AG10803 (cell line): ENCODE measurements at places on chromosomes 1 and 21.

DNA sequence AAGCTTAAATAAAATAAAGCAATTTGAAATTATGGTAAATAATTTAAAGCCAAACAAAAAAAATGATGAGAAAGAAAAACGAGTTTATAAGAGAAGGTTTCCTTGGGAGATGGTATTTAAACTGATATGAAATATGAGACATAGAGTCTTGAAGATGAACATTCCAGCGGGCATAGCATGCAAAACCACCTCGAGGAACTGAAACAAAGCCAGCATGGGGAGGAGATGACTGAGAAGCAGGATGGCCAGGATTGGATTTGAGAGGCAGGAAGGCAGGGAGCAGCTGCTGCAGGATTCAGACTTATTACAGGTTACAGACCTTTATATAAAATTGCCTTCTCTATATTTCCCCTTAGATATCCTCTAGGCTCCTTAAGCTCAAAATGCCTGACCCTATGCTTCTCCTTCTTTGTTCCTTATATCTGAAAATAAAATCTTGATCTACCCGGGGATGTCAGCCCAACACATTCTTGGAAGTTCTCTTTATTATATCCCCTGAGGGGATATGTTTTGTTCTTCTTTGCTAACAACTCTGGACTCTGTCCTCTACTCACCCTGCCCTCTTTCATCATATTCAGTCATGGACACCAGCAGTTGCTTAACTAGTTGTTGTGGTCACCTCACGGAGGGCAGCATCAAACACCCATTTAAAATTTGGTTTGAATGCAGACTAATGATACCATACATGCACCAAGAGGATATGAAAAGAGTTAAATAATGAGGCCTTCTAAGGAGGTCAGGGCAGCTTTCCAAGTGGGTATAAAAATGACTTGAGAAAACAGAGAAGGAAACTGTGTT, 719.1 kb upstream of the B3GALT2 start:
- no peak for DNase-seq

DNA sequence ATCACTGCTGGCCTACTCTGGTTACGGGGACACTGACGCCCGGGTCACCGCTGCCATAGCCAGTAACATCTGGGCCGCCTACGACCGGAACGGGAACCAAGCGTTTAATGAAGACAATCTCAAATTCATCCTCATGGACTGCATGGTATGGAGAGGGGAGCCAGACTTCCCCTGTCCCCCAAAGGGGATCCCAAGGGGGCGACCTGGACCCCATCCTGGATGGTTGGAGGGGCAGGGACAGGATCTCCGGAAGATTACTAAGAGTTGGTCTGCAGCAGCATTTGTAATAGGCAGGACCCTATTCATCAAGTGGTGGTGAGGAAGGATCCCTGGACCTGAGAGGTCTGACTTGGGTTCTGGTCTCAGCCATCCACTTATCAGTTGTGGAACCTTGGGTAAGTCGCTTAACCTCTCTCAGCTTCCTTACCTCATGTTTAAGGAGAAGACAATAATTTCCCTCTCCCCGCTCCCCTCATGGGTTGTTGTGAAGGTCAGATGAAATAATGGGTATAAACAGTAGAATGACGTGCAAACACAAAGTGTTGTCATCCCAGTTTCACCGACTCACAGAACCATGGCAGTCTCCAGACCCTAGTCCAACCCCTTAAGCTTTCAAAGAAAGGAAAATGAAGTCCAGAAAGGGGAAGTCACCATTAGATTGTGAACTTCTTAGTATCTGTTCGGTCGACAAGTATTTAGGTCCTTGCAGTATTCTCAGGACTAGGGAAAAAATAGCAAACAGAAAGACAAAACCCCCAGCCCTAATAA, 883 bp downstream of the LAMTOR2 start:
- no peak for DNase-seq

GRCh38 chr1:199042193-199042592, 403.4 kb downstream of the PTPRC start:
- no peak for DNase-seq

DNA sequence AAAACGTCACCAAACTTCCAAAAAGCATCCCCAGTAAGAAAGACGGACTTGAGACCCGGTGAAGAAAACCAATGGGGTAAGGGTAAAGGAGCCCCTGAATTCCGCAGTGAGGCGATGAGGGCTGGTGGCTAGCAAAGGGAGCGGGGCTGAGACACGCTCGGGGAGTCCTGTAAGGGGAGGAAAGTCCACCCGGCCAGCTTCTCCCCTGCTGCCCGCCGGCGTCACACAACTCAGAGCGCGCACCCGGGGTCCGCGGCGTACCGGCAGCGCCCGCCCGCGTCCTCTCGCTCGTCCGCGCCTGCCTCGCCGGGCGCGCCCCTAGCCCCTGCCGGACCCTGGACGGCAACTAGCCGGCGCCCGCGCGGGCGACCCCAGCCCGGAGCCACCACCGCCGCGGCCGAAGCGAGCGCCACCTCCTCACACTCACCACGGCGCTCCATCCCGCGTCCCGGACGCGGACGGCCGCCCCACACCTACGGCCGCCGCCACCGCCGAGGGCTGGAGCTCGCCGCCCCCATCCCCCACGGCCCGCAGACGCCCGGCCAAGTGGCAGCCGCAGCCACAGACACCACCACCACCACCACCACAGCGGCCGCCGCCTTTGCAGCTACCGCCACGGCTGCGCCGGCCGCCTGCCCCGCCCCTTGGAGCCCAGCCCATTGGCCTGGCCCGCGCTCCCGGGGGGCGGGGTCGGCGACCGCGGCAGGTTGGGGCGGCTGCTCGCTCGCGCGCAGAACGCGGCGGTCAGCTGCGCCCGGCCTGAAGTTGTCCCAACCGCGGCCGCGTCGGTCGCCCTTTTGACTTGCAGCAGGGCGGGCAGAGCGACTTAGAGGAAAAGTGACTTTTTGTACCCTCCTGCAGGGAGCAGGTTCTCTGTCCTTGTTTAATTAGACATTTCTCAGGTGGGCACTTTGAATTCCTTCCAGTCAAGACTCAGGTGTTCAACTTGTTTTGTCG, 10.0 kb upstream of the ARHGAP29 start:
- DNase-seq, result peak; percentile 57

GRCh38 chr1:101728029-101728428, 268.7 kb downstream of the OLFM3 start:
- DNase-seq, result no peak

DNA sequence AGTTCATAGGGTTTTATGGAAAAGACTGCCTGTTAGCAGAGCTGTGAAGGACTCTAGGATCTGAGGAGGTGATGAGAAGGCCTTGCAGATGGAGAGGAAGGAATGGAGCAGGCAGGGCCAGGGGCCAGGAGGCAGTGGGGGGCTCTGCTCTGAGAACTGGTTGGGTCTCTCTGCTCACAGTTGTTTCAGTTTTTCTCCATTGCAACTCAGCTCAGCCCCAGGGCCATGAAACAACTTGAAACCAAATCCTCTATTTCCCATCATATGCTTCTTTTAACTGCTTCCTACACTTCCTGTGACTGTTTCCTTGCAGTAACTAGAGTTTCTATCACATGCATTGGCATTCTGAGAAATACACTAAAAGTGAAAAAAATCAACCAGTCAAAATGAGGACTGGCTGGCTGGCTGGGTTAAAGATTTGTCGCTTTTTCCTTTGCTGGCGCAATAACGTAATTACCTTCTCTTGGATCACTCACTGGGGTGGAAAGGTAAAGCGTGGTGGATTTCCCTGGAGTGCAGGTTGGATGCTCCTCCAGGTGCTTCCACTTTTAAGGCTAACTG, 172.0 kb downstream of the CDC7 start:
- DNase-seq, result no peak

GRCh38 chr1:91997607-91998195, 32.1 kb upstream of the EPHX4 start:
- DNase-seq, result peak; percentile 52

DNA sequence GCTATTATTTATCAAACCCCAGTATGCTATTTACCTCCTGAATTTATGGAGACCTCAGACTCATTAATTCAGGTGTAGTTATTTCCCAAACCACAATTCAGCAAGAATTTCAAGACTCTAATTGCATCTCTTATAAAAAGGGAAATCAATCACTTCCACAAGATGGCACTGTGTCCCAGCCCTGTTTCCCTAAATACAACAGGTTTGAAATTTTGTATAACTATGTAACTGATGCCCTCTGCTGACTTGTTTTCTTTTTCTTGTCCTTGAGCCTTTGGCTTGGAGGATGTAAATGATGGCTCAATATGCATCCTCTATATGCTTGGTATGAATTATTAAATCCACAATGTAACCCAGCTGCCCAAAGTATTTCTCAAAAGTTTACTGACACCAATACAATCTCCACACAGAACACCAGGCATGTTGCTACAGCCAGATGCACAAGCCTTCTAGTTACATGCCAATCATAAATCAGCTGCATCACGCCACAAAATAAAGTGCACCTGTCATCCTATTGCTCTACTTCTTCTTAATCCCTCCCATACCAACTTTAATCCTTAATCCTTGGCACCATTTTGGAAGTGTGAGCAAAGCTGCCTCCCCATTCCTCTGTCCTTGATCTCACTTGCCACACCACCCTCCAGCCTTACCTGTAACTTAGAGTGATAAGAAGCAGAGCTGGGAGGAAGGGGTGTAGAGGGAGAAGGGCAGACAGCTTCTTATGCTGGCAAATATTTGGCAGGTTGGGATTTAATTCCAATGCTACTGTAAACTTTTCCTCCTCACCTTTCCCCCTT, 9.0 kb downstream of the C1orf105 start:
- DNase-seq, result peak; percentile 76

GRCh38 chr1:68347415-68347814, 102.3 kb downstream of the RPE65 start:
- DNase-seq, result no peak

GRCh38 chr1:245952383-245953026, 554.6 kb downstream of the SMYD3 start:
- DNase-seq, result no peak

DNA sequence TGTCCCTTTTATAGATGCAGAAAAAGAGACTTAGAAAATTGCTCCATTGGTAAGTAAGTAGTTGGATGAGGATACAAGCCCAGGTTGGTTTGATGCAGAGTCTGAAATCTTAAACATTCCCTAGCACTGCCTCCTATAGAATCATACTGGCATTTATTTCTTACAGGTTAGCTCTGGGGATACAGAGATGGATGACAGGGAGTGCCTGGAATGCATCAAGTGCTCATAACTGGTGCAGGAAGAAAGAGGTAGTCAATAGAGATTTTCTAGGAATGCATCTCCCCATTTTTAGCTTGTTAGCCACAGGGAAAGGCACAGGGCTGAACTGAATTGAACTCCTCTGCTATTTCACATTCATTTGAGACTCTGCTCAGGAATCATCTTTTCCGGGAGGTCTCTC, 269.0 kb upstream of the USP24 start:
- peak; percentile 33 for DNase-seq

GRCh38 chr1:201893431-201893830, 4.7 kb downstream of the SHISA4 start:
- DNase-seq, result no peak

GRCh38 chr21:23936991-23937390, 1670.3 kb downstream of the MRPL39 start:
- DNase-seq, result no peak

DNA sequence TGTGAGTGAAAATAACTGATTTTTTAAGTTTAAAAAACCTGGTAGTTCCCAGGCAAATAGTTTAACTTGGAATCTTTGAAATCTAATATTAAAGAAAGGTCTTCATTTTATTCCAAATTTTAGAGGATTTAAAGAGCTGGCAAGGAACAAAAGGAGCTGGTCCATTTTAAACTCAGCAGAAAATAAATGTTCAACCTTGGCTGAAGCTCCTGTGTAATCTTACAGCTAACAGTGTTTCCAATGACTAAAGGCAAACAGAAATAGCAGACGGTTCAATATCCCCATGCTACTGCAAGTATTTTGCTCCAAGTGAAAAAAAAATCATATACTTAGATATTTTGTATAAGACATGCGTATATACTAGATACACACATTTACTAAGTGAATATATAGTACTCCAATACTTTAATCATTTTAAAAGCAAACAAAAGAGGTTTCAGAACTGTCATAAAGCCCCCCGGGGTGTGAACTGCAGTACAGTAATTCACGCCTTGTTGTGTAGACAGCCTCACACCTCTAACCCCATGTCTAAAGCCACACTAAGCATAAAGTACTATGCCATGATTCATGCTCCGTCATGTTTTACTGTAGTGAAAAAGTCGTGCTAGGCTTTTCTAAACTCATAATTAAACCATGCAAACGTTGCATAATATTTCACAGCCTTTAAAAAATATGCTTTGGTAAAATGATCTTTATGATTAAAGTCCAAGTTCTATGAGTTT, 132.2 kb downstream of the CLIC6 start:
- peak; percentile 73 for DNase-seq

DNA sequence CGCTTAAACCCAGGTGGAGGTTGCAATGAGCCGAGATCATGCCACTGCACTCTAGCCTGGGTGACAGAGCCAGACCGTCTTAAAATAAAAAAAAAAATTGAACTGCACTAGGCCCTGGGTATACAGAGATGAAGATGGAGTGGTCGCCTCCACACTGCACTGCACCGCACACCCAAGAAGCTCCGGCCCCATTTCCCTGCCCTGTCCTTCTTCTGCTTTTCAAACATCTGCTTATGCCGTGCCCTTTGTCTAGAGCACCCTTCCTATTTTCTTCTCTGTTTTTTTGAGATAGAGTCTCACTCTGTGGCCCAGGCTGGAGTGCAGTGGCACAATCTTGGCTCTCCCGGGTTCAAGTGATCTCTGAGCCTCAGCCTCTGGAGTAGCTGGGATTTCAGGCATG, 17.4 kb downstream of the IQGAP3 start:
- DNase-seq, result no peak

DNA sequence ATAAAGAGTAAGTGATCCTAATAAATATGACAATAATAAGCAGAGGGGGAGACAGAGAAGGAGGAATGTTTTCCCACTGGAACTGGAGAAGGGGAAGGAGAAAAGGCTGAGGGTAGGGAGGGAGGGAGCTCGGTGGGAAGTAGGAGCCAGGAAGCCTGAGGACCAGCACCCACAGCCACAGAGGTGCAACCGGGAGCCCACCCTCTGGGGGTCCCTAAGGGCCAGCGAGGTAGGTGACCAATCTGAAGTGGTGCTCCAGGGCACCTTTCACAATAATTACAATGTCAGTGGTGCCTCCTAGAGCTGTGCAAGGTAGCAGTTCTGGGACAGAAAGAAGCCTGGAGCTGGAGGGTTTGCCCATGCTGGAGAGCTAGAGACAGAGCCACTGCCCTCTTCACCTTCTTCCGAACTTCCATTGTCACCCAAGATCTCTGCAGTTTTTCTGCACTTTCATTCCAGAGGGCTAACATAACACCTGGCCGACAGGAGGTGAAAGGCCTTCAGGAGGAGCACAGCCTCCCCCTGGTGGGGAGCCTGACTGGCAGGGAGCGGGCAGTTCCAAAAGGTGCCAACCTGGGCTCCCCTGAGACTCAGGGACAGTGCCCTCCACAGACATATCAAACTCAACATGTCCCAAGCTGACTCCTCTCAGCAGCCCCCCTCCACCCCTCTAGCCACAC, 4.1 kb upstream of the AHCYL1 start:
- no peak for DNase-seq

- DNase-seq, result no peak
These were observed 8.1 kb downstream of the RHOU start for GRCh38 chr1:228743405-228743804.

DNA sequence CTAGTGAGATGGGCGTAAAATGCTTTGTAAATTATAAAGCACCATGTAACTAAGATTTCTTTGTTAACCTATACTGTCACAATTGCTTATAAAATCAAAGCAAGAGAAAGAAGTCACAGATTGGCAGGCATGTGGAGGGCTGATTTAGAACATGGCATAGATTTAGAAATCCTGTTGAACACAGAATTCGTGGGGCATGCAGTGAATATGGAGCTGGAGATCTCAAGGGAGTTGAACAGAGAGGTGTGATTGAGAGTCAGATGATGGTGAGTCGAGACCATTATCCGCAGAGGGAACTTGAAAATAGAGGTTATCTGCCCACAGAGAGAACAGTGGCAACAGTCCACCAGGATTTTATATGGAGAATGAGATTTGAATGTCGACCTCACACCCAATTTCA, 27.6 kb downstream of the PBX1 start:
- DNase-seq, result no peak
